ENCODE measurements at places on chromosomes 12 and 14.

DNA sequence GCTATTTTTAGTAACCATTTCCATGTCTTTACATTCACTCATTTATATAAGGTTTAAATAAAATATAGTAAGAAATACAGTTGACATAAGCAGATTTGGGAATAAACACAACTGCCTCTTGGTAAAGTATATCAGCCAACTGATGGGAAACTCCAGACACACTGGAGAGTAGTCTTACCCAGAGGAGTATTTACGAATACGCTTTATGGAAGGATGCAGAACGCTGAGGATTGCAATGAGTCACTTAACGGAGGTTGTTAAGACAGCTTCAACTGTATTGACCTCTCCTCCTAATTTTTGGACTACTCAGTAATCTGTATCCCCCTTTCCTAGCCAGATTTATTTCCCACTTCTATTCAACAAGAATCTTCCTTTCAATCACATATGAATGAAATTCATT, 6.0 kb downstream of the C2CD5 start:
- no peak for DNase-seq

GRCh38 chr12:121819212-121819949, 15.6 kb downstream of the SETD1B start:
- DNase-seq, result no peak

DNA sequence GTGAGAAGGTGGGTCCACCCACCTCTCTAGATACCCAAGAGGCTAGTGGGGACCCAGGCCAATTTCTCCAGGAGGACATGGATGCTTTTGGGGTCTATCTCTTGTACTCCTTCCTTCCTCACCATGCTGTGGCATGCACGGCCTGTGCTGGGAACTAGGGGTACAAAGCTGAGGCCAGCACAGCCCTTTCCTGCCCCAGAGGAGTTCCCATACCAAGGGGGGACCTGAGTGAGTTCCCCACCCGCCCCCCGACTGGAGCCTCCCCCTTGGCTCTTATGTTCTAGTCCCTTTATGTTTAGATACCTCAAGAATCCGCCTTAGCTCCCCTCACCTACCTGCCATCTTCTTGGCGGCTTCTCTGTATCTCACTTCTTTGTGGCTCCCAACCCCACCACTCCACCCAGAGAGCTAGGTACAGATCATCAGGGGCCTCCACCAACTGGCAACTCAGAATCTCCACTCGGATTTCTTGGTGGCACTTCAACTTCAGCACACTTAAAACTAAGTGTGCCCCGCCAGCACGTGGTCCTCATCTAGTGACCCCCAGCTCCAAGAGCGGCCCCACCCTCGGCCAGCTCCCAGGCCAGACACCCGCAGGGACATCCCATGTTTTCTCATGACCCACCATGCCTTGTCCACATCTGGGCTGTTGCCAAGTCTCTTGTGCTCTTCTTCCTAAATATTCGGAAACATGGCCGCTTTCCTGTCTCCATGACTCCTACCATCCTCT, 115.2 kb upstream of the RTL1 start:
- no peak for DNase-seq

DNA sequence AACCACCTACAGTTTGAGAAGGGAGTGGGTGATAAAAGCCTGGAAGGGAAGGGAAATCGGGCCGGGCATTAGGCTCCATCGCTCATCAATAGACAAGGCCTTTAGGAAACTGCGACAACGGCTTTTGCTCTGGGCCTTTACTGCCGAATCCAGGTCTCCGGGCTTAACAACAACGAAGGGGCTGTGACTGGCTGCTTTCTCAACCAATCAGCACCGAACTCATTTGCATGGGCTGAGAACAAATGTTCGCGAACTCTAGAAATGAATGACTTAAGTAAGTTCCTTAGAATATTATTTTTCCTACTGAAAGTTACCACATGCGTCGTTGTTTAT, 261 bp upstream of the RNU7-1 start:
- DNase-seq, result no peak

DNA sequence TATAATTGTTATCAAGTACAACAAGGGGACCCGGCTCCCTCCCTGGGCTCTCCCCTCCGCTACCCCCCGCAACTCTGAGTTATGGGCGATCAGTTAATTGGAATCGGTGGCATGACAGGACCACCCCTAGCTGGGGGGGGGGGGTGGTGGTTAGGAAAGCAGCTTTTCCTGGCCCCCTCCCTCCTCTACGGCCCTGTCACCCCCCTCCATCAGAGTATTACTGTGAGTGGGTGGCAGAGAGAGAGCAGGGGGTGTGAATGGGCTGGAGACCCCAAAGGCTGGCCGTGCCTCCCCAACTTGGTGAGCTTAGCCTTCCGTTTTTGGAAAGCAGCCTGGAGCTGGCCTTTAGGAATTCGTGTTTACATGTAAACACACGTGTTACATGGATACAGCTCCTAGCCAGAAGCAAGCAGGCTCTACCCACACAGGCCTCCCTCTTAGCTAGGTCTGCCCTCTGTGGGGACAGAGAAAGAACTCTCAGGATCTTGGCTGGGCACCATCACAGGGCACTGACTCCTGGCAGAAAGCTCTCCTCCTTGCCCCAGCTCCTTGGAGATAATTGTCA, 1.1 kb upstream of the HOXC4 start:
- no peak for DNase-seq

DNA sequence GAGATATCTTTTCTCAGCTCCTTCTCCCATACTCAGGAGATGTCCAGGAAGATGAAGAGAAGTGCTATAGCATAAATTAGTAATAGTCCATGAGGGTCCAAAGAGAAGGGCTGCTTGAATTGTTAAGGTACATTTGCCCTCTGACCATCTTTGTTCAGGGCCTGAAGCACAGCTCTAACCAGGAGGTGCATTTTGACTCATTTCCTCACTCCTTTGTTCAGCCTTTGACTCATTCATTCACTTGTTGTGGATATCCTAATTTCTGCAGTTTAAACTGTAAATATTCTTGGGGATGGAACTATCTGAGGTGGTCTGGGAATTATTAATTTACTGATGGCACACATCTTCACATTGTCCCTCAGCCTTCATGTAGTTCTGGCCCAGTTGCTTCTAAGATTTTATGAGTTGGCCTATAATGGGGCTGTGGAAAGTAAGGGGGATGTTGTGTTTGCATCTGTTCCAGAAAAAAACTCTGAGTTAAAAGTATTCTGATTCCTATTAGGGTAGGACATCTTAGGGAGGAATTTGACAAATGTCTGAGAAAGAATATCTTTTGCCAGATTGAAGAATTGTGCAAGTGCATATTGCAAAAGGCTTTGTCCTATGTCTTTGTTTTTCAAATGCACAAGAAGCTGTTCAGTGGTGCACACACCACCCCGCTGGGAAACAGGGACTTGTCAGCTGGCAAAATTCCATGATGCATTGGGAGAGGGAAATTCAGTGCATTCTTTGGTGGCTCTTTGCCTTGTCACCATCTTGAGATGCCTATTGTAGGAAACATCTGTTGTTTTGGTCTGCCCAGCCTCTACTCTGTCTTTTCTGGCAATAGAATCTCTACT, 22.1 kb downstream of the SMOC1 start:
- no peak for DNase-seq

GRCh38 chr12:1606021-1606622, 11.7 kb upstream of the FBXL14 start:
- DNase-seq, result peak; percentile 45

- no peak for DNase-seq
Observed at GRCh38 chr12:123936956-123937706, 35.5 kb downstream of the CCDC92 start.

DNA sequence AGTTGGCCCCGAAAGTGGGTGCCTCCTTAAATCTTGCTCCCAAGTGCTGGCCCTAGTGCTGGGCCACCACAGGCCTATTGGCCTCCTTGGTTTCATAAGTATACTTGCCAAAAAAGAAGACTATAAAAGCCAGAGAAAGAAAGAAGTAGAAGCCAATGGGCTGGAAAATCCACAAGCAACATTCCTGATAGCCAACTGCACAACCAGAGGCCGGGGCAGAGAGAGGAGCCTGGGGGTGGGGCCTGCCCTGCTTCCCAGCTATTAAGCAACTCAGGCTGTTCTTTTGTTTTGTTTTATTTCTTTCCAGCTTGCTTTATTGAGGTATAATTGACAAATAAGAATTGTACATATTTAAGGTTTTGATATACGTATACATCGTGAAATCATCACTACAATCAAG, 177.2 kb upstream of the NTF3 start:
- no peak for DNase-seq

- no peak for DNase-seq
Observed at GRCh38 chr12:102824218-102824835, 92.7 kb downstream of the PAH start.

- DNase-seq, result no peak
Observed at GRCh38 chr14:64178814-64179213, 115.4 kb downstream of the ESR2 start.

DNA sequence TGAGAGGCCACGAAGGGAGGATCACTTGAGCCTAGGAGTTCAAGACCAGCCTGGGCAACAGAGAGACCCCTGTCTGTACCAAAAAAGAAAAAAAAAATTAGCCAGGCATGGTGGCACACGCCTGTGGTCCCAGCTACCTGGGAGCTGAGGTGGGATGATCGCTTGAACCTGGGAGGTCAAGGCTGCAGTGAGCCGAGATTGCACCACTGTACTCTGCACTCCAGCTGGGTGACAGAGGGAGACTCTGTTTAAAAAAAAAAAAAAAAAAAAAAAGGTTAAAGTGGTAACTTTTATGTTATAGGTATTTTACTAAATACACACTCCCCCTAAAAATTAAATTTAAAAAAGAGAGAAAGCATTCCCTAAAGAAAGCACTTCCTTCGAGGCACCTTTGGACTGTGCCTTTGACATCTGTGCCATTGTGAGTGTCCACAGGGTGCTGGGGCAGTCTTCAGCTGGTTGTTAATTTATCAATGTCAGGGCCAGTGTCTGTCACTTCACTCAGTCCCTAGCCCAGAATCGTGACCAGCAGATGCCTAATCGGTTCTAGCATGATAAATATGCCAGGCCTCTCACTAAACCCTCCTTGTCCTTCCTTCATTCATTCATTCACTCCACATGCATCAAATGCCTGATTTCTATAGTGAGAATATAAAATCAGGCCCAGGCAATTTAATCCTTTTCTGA, 63.1 kb downstream of the B4GALNT3 start:
- no peak for DNase-seq

DNA sequence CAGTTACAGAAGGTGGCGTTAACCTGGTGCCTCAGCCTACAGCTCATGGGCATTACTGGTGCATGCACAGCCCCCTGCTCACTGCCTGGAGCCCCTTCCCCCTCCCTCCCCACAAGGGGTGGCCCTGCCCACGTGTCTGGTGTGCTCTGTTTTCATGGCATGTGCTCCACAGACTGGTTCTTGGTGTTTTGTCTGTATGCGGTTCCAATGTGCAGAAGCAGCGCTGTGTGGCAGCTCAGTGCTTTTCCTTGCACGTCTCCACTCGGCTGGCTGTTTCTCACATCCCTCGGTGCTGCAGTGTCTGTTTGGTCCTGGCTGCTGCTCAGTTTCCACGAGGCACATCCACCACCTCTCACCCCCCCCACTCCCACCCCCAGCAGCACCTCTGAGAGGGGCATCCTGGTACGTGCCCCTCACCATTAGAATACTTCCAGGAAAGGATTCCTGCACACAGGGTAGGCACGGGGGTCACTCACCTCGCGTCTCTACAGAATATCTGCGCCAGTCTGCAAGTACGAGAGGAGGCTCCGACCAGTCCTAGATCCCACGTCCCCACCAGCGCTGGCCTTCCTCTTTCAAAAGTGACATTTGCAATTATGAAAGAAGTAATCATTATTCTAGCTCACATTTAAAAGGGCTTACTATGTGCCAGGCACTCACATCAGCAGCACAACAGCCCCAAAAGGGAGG, 27.1 kb downstream of the DIO3 start:
- DNase-seq, result no peak

DNA sequence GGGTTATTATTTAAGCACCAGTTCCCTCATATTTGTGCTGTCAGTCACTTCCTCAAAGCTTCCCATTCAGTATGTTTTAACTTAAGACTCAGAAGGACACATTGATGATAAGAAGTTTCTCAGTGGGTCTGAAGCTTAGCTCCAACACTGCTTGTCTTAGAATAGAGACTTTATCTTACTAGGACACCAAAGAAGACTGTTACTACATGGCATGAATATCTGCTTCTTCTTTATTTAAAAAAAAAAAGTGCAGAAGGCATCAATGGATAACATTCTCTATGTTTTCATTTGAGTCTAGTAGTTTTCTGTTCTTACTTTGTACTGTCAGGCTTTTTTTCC, 404.2 kb downstream of the DAD1 start:
- no peak for DNase-seq

Data from stimulated activated effector memory CD8-positive, alpha-beta T cell treated with anti-CD3 and anti-CD28 coated beads, Interleukin-12 subunit alpha, Interleukin-12 subunit beta, amount 100 ng/mL, for 72 hours (primary cell).